ENCODE measurements at places on chromosomes 1 and 21. TPM values are rescaled to one million over a fixed set of nuclear protein-coding genes. Genes with fewer than 3 reads are reported as not detected.

DNA sequence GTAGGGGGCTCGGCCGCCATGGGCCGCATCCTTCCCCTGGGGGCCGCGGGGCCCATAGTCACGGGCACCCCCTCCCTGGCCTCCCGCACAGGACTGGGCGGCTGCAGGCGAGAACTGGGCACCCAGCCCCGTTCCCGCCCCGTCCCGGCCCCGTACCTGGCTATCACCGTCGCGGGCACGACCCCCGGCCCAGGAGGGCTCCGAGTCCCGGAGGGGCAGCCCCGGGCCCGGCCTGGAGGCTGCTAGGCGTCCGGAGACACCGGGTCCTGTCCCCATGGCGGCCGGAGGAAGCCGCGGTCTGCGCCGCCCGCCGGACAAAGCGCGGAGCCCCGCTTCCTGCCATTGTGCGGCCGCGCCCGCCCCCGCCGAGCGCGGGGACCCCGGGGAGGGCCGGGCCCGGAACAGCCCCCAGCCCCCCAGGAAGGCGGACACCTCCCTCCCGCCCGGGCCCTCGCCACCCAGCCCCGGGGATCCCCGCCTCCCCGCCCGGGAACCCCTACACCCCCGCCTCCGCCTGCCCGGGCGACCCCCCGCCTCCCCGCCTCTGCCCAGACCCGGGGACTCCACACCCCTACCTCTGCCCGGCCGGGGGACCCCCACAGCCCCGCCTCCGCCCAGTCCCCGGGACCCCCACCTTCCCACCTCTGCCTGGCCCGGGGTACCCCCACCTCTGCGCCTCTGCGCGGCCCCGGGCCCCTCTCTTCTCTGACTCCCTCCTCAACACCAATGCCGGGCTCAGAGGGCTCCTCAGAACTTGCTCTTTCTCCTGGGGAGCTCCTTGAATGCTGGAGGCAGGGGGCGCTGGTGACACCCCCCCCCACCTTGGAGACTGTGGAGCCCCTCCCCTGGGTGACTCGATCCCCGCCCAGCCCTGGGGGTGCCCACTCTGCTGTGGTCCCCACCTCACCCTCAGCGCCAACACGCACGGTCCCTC lies 6.0 kb downstream of the PLEKHG5 start:
- H3K27ac ChIP-seq, result no peak overlapping the region
- no peak overlapping the region for H3K4me3 ChIP-seq
- peaks cover 6% of the 10 kb centered on the region for H3K4me1 ChIP-seq
- no peak for DNase-seq
- H3K36me3 ChIP-seq, result no peaks in the 10 kb centered on the region

- no peak overlapping the region for H3K27ac ChIP-seq
- H3K4me1 ChIP-seq, result peaks cover 11% of the 10 kb centered on the region
- H3K36me3 ChIP-seq, result no peaks in the 10 kb centered on the region
- H3K4me3 ChIP-seq, result no peak overlapping the region
These were observed 65.9 kb upstream of the ATP5PO start for GRCh38 chr21:33981391-33982101.

KANK4 gene
- 0.60 TPM for total RNA-seq

KPRP gene
- total RNA-seq, result not detected

GRCh38 chr1:167474191-167474641 lies 44.1 kb downstream of the CD247 start:
- no peak for DNase-seq
- H3K4me3 ChIP-seq, result no peak overlapping the region
- no peaks in the 10 kb centered on the region for H3K27me3 ChIP-seq
- no peaks in the 10 kb centered on the region for H3K4me1 ChIP-seq

DNA sequence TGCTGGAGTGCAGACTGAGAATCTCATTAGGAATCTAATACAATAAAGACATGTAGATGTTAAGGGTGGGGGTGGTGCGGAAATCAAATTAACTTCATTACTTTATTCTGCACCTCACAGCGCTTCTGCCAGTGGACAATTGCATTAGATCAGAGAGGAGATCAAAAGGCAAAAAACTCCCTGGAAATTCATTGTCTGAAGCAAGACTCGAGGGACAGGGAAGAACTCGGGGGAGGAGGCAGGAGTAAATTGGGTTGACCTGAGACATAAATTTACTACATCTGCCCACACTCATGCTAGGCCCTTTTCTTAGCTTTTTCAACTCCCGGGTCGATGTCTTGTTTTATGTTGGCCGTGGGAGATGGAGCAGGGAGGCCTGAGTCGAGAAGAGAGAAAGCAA lies 315.4 kb downstream of the SPATA17 start:
- H3K27me3 ChIP-seq, result no peaks in the 10 kb centered on the region
- DNase-seq, result no peak
- H3K36me3 ChIP-seq, result no peaks in the 10 kb centered on the region
- no peak overlapping the region for H3K4me3 ChIP-seq
- no peaks in the 10 kb centered on the region for H3K4me1 ChIP-seq

DNA sequence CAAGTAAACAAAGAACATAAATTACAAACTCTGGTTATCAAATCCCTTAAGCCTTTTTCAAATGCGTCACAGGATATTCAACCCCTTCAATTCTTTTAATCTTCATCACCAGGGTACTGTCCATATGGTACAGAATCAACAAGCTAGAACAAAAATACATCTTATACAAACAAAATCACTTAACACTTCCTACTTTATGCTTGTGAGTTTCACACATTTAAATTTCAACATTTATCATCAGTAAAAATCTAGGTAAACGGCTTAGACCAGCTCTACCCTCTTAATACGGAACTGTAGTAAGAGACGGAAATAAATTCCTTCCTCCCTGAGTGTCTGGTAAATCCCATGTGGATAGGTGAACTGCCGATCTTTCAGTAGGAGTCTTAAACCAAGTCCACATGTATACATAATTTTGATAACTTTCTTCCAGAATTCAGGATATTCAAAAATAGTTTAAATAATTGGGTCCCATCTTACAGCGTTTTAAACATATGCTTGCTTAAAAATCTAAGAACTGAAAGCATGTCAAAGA lies 1.0 kb downstream of the CCDC181 start:
- no peaks in the 10 kb centered on the region for H3K36me3 ChIP-seq
- no peaks in the 10 kb centered on the region for H3K4me1 ChIP-seq
- H3K4me3 ChIP-seq, result no peak overlapping the region
- no peak for DNase-seq

OR2T35 gene
- not detected for total RNA-seq

FBXO28 gene
- 33.4 TPM for total RNA-seq

DNA sequence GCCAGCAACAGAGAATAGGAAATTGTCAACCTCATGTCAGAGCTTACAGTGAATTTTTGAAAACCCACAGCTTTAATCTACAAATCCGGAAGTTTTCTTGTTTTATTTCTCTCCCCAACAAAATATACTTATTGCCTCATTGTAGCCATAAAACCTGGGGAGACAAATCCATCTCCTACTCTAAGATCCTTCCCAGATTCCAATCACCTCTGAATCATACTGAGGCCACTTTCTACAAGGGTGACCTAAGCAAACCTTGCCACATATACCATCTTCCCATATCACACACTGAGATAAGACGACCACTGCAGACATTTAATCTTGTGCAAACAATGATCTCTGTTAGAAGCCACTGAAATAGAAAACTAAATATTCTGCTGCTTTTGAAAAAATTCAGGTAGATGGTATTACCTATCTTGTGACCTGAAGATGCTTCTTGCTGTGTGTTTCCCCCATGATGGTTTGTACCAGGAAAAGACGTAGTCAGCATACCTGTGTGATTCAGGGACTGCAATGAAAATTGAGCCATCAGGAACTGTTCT lies 171.5 kb upstream of the DUSP10 start:
- H3K4me3 ChIP-seq, result no peak overlapping the region
- no peak overlapping the region for H3K27ac ChIP-seq
- H3K4me1 ChIP-seq, result no peaks in the 10 kb centered on the region
- H3K36me3 ChIP-seq, result no peaks in the 10 kb centered on the region

FCAMR gene
- not detected for total RNA-seq

PROK1 gene
- total RNA-seq, result not detected

DNA sequence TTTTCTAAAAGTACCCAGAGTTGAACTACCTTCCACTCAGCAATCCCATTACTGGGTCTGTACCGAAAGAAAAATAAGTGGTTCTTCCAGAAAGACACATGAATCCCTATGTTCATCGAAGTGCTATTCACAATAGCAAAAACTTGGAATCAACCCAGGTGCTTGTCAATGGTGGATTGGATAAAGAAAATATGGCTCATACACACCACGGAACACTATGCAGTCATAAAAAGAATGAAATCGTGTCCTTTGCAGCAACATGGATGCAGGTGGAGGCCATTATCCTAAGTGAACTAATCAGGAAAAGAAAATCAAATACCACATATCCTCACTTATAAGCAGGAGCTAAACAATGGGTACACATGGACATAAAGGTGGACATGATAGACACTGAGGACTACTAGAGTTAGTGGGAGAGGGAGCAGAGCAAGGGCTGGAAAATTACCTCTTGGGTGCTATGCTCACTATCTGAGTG lies 32.9 kb upstream of the JUN start:
- H3K27ac ChIP-seq, result peak overlapping the region; percentile 31
- no peaks in the 10 kb centered on the region for H3K27me3 ChIP-seq
- peak overlapping the region; percentile 90 for H3K4me3 ChIP-seq
- H3K36me3 ChIP-seq, result no peaks in the 10 kb centered on the region
- no peak for DNase-seq

DNA sequence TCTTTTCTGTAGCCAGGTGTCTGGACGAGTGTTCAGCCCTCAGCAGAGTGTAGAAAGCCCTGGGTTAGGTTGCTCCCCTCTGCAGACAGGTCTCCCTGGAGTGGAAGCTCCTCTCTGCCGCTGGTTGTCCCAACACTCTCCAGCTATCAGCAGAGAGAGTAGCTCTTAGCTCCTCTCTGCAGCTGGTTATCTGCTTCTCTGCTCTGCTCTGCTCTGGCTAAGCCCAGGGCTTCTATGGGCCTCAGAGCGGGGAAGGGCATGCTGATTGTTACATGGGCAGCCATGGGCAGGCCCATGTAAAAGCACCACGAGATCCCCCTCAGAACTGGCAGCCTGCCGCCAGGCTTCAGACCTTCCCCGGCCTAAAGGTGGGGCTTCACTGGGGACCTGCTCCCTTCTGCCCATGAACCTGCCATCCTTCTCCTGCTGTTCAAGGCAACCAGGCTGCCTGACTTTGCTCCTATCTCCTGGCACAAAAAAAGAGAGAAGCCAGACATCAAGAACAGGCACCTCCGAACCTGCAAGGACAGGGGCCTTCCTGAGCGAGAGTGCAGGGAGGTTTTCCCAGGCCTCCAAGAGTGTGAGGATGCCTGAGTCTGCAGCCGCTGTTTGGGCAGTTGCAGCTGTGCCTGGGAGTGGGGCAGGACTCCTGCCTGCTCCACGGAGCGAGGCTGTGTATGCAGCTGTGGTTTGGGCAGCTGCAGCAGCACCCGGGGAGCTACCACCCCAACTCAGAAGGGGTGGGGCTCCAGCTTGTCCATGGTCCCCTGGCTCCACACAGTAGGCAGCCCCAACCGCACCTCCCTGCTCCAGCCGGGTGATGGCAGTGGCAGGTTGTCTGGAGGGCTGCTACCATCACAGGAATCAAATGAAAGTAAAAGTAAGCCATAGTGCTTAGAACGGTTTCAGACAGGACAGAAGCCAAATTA lies 973.7 kb downstream of the LTN1 start:
- no peak overlapping the region for H3K27ac ChIP-seq
- peak; percentile 70 for DNase-seq
- H3K27me3 ChIP-seq, result no peaks in the 10 kb centered on the region
- H3K4me3 ChIP-seq, result no peak overlapping the region

TSSK3 gene
- 1.4 TPM for total RNA-seq

- no peaks in the 10 kb centered on the region for H3K36me3 ChIP-seq
- no peak overlapping the region for H3K4me3 ChIP-seq
- H3K27me3 ChIP-seq, result no peaks in the 10 kb centered on the region
- H3K27ac ChIP-seq, result no peak overlapping the region
- DNase-seq, result no peak
- H3K4me1 ChIP-seq, result no peaks in the 10 kb centered on the region
These were observed 18.2 kb upstream of the PTGFRN start for GRCh38 chr1:116891396-116892079.

DNA sequence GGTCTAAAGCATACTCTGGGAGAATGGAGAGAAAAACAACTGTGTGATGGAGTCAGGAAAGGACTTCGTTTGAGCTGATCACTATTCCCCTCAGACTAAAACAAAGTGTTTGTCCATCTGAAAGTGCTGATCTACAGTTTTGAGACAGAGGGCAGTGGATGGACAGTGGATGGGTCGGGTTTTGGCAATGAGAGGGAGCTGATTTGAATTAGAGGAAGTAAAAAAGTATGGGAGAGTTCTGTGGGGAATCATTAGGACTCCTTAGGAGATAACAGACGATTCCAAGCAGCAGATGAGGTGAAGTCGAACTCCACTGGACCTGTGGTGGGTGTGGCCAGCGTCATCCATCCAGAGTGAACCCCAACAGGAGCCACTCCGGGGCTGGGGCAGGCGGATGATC lies 62.3 kb downstream of the PTGS2 start:
- peaks cover 11% of the 10 kb centered on the region for H3K4me1 ChIP-seq
- H3K27me3 ChIP-seq, result no peaks in the 10 kb centered on the region
- no peak overlapping the region for H3K4me3 ChIP-seq
- no peak for DNase-seq

GRCh38 chr1:19204446-19205266 lies 5.4 kb downstream of the UBR4 start:
- no peak overlapping the region for H3K27ac ChIP-seq
- H3K36me3 ChIP-seq, result peaks cover 22% of the 10 kb centered on the region
- H3K4me1 ChIP-seq, result peaks cover 43% of the 10 kb centered on the region
- H3K4me3 ChIP-seq, result no peak overlapping the region
- no peaks in the 10 kb centered on the region for H3K27me3 ChIP-seq
